ENCODE measurements at places on chromosomes 1 and 21.

GRCh38 chr1:203673550-203674411 is 47.1 kb downstream of the ATP2B4 start:
- peak; percentile 98 for DNase-seq

GRCh38 chr1:37865348-37866120 is 6.1 kb upstream of the MTF1 start:
- peak; percentile 61 for DNase-seq

- DNase-seq = no peak
Measured at GRCh38 chr1:150012611-150013010, 2.1 kb upstream of the OTUD7B start.

- no peak for DNase-seq
Measured at GRCh38 chr1:6338695-6339094, 54.9 kb downstream of the ACOT7 start.

- DNase-seq = no peak
Measured at GRCh38 chr1:44543064-44543744, 131.1 kb downstream of the TMEM53 start.

GRCh38 chr1:205434738-205435137 is 12.9 kb upstream of the LEMD1 start:
- no peak for DNase-seq

DNA sequence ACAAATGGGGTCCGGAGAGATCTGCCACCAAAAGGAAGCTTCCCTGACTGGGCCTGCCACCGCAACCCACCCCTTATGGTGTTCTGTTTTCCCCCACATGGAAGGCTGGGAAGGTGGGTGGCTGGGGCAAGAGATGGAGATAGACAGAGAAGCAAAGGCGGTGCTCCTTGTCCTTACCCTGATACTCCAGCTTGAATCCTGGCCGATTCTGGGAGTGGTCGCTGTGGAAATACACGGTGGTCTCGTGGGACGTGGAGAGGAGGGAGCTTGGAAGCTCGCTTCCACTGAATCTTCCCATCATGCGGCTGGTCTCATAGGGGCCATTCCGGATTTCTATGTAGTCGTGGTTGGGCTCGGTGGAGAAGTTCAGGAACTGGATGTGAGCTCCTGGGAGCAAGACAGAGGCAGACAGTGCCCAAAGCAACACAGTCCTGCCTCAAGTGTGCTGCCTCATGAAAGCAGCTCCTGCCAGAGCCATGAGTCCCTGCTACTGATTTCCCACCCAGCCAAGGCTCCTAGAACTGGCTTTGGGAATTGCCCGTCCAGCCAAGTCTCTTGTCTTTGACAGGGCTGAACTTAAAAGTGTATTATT is 138.5 kb downstream of the ZSCAN20 start:
- no peak for DNase-seq

- no peak for DNase-seq
Measured at GRCh38 chr1:64550510-64550909, 80.6 kb downstream of the CACHD1 start.

GRCh38 chr1:70809069-70809468 is 238.5 kb downstream of the PTGER3 start:
- DNase-seq = no peak

- peak; percentile 48 for DNase-seq
Measured at GRCh38 chr1:119626841-119627240, 21.2 kb downstream of the ZNF697 start.

- DNase-seq = no peak
Measured at GRCh38 chr1:224919508-224919907, 10.0 kb upstream of the DNAH14 start.

Measured in EL (cell line).